Activated CD4-positive, alpha-beta T cell treated with anti-CD3 and anti-CD28 coated beads, Interleukin-10, Interleukin-2, amounts not matched to agents 100 ng/mL and 50 ng/mL, durations not matched to agents 16 hours and 8 hours (primary cell): ENCODE measurements at places on chromosomes 13 and 19.

GRCh38 chr13:113063091-113063491 is 42.5 kb upstream of the F7 start:
- no peak for DNase-seq

GRCh38 chr19:40737102-40737644 is 13.1 kb downstream of the ACTMAP start:
- no peak for DNase-seq

DNA sequence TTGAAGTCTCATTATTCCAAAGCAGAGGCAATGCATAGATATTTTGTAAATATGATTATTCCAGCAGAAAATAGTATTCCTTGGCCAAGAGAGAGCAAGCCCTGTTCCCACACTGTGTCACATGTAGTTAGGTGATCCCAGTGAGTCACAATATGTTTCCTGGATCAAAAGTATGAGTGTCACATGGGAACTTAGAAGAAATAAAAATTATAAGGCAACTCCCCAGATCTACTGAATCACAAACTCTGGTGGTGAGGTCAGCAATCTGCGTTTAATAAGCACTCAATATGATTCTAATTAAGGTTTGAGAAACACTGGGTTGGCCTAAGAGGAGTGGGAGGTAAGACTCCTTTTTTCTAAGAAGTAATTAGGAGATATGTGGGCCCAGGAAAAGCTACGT is 1504.5 kb upstream of the PCDH20 start:
- no peak for DNase-seq

GRCh38 chr13:103451656-103452055 is 385.4 kb upstream of the SLC10A2 start:
- DNase-seq: no peak

DNA sequence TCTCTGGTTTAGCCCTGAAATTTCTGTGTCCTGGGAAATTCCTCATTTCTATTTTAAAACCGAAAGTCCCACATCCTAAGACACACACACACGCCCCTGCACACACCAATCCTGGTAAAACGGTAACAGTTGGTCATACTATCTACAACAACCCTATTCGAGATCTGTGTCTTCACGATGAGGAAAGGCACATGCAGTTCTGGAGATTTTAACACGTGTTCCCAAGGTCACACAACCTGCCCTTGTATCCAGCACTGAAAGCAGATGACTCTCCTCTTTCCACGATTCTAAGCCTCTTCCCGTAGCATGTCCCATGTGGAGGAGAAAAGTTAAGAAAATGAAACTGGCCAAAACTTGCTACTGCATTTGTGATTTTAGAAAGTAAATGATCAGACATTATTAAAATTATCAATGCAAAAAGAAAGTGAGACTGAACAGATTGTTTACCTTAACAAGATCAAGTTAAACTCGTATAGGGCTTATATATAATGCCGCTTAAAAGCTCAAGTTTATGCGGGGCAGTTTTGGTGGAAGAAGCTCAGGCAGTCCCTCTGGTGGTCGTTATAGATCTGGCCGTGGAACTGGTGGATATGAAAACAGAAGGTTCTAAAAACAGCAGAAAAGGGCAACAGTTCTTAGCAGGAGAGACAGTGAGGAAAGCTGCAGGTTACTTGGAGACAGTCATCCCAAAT is 32.7 kb downstream of the VSTM1 start:
- no peak for DNase-seq

- no peak for DNase-seq
These were observed 516.0 kb downstream of the DCT start for GRCh38 chr13:93963266-93964145.

GRCh38 chr19:8487137-8487851 is 15.1 kb downstream of the PRAM1 start:
- peak; percentile 70 for DNase-seq

DNA sequence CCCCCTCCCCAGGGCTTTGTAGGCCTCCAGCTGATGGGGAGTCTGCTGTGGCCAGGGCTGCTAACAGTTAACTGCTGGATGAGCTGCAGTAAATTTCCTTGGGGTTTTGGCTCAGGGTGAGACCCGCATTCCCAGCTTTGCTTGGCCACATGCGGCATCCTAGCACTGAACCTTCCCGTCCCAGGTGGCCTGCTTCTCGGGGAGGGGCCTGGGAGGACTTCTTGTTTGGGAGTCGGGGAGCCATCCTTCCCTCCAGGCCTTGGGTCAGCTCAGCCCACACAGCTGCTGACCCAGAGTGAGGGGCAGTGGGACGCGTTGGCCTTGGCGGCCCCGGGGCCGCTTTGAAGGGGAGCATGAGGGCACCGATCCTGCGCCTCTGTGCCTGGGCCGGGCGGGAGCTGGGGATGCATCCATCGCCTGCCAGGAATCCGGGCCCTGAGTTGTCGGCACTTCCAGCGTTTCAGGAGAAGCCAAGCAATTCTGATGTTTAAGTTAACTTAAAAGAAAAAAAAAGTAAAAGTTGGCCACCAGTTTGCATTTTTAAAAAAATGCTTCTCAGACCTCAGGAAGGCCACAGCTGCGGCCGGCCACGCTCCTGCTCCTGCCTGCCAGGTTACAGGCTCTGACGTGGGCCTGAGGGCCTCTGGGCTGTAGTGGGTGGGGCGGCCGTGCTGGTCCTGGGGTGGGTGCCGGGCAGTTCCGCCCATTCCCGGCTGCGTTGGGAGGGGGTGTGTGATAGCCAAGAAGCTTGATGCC is 27.7 kb downstream of the CRTC1 start:
- no peak for DNase-seq

DNA sequence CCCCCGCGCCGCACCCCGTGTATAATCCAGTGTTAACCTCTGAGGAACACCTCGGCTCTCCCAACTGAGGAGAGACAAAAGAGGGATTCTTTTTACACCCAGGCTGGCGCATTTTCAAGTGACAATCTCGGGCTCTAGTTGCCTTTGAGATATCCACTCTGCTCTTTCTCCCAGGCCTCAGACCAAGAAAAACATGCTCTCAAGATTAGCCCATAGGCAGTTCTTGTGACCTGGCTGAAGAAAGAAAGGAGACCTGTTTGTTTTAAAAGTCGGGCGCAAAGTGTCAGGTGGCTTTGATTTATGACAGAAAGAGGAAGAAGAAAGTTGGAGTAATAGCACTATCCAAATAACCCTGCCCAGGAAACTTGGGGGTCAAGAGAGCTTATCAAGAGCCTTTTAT is 27.3 kb downstream of the SHISA2 start:
- no peak for DNase-seq
